Osteocyte (in vitro differentiated cells): ENCODE measurements at places on chromosomes 6 and 20. TPM values are rescaled to one million over a fixed set of nuclear protein-coding genes. Genes with fewer than 3 reads are reported as not detected.

Gene SIRPD
- total RNA-seq = not detected in 2 replicates

DNA sequence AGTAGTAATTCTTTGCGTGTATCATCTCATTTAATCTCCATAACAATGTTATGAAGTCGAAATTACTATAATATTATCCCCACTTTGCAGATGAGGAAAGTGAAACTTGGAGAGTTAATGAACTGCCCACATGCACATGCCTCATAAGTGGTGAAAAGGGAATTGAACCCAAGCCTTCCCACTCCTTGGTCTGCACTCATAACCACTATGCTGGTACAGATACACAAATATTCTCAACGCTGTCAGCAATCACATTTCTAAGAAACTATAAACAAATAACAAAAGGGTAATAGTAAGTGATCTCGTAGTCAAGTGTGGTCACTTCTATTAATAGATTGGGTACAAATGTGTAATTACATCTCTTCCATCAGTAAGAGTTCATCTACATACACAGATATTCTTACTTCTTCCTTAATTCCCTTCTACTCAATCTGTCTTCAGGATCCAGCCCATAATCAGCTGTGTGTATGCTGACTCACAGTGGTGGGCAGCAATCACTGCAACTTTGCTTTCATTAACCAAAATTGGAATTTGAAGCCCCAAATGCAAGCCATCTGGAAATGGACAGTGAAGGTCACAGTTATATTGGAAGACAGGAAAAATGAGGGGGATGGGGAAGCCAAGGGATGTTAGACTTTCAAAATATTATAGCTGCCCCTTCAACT, 6.6 kb downstream of the PRSS35 start:
- DNase-seq = no peak
- H3K36me3 ChIP-seq = peaks cover 9% of the 10 kb centered on the region
- no peak overlapping the region for H3K4me3 ChIP-seq

Gene SPATS1
- not detected in 2 replicates for total RNA-seq

Gene DEFB132
- not detected in 2 replicates for total RNA-seq

Gene TRAPPC3L
- not detected in 2 replicates for total RNA-seq

Gene RALGAPA2
- 15.2 and 19.1 TPM in 2 replicates for total RNA-seq

- H3K4me3 ChIP-seq = no peak overlapping the region
- no peak overlapping the region for H3K27ac ChIP-seq
- H3K36me3 ChIP-seq = no peaks in the 10 kb centered on the region
- H3K4me1 ChIP-seq = no peaks in the 10 kb centered on the region
Observed at GRCh38 chr6:107830060-107830459, 5.9 kb upstream of the SCML4 start.

Gene RREB1
- 29.4 and 29.9 TPM in 2 replicates for total RNA-seq

Gene KAT14
- 17.8 and 18.8 TPM in 2 replicates for total RNA-seq

Gene ZSCAN31
- total RNA-seq = 4.1 and 6.2 TPM in 2 replicates

Gene BANF2
- not detected in 2 replicates for total RNA-seq
